NCI-H748 treated with DMSO at 0.1 percent for 48 hours (cell line): ENCODE measurements at places on chromosomes 5 and 9.

DNA sequence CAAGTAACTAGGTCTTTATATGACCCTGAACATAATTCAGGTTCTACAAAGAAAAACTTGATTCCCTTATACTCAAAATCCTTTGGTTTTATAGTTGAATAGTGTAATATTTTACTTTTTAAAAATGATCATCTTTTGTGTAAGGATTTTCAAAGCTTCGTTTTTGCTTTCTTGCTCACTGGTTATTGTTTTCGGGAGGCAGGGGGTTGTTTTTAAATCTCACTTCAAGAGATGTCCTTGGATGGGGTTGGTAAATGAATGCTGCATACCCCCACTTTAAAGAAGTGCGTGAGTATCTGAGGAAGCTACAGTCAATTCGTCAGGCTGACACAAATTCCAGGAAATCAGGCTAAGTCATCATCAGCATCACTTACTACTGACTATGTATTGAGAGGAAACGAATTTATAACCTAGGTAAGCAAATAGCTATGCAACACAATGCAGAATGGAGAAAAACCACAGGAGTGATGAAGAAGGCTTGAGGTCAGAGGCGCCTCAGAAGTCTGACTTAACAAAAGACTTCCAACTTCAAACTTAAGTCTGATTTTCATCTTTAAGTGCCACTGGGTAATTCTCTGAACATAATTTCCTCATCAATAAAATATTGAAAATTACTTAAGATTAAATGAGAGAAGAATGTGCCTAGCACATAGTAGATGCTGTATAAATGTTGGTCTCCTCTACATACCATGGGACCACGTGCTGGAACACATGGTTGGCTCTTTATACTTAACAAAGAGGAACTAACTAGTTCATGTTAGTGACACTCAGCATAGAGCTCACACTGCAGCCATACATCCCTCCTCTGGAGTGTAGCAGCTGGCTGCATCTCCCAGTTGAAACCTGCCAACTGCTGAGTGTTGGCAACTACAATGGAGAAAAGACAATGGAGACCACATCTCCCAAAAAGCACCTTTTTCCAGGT, 106.0 kb upstream of the KIF2A start:
- no peak for DNase-seq

DNA sequence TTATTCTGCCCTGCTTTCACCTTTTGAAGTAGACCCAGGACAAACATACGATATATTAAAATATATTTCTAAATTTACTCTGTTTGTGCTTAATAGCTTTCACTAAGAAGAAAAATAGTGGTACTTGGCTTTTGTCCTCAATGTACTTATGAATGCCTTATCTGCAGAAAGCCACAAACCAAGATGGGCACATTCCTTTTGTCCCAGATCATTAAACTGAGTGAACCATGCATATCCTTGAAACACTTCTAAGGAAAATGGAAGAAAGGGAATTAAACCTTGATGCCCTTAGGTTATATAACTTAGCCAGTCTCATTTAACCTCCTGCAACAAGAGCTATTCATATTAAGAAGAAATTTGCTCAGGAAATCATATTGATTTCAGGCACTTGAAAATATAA, 553.8 kb upstream of the CDH9 start:
- DNase-seq, result no peak

GRCh38 chr9:132753593-132753880, 83.3 kb downstream of the GTF3C4 start:
- no peak for DNase-seq

DNA sequence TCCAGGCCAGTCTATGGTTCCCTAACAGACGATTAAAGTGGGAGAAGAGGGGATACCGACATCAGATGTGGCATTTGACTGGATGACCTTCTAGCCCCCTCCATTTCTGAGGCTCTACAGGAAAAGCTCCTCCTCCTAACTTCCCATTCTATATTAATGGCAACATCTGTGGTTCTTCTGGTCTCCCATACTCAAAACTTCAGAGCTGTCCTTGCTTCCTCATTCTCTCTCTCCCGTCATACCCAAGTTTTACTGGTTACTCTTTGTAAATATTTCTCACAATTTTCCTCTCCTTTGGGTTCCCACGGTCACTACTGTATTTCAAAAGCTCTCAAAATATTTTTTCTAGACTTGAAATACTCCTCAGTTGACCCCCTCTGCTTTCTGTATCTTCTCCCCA, 36.0 kb upstream of the IL7R start:
- no peak for DNase-seq
